Effector memory CD4-positive, alpha-beta T cell (primary cell): ENCODE measurements at places on chromosomes 16 and 17.

- DNase-seq, result peak; percentile 79
Observed at GRCh38 chr16:57648581-57649442, 19.3 kb upstream of the ADGRG3 start.

GRCh38 chr16:29650771-29651170, 12.3 kb upstream of the SPN start:
- no peak for DNase-seq

DNA sequence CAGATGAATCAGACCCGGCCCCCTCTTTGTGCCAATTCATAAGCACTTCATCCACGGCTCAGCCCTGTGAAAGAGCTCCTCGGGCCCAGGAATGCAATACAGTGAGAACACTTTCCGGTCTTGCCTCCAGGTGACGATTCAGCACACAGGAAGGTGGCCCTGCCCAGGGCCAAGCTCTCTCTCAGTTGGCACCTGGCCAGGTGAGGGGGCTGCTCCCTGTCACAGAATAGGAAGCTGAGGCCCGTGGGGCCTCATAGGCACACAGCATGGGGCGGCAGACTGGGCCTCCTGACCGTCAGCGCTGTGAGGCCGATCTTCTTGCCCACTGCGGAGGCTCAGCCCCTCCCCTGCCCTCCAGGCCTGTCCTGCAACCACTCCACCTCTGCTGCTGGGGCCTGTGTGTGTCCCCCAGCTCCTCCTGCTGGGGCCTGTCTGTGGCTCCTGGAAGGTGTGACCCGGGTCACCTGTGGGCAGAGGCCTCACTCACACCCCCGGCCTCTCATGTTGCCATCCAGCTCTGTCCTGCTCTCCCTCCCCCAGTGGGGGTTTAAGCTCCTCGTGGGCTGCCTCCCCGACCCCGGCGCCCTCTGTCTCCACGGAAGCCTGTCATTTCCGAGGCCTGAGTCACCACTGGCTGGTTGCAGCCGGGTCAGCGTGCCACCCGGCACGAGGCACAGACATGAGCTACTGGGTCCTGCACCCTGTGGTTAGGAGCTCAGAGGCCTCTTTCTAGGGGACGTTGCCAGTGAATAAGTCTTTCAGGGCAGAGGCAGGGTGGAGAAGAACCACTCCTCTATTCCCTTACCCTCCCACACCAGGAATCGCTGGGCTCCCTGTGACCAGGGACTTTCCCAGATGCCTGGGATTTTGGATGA, 114.4 kb downstream of the SEC14L1 start:
- DNase-seq, result no peak

DNA sequence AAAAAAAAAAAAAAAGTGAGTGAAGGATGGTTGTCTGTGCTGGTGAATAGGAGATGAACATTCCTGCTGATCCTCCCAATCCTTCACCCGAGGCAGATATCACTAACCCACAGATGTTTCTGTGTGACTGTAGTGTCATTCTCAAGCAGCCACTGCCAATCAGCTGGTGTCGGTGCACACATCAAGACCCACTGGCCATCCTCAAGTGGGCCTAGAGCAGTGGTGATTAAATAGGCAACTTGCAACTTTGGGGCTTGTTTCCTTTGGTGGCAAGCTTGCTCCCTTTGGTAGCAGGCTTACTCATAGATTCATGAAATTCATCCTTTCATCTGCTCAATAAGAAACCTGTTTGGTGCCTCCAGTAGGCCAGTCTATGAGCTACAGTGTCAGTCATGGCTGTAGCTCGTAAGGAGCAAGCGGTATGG, 51.1 kb upstream of the LGALS9 start:
- DNase-seq, result no peak

DNA sequence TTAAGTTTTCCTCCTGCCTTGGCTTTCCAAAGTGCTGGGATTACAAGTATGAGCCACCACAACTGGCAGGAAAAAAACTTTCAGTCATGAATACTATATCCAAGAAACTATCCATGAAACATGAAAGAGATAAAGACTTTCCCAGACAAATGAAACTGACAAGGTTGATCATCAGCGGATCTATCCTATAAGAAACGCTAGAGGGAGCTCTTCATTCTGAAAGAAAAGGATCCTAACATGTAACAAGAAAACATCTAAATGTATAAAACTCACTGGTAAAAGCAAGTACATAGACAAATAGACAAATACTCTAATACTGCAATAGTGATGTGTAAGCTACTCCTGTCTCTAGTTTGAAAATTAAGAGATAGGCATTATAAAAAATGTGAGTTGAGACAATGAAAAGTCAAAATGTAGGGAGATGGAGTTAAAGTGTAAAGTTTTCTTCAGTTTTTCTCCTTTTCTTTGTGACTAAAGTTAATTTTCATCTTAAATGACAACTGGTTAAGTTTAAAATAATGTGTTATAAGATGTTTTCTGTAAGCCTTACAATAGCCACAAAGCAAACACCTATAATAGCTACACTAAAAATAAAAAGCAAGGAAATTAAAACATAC, 79.6 kb upstream of the TEKT1 start:
- DNase-seq, result no peak

DNA sequence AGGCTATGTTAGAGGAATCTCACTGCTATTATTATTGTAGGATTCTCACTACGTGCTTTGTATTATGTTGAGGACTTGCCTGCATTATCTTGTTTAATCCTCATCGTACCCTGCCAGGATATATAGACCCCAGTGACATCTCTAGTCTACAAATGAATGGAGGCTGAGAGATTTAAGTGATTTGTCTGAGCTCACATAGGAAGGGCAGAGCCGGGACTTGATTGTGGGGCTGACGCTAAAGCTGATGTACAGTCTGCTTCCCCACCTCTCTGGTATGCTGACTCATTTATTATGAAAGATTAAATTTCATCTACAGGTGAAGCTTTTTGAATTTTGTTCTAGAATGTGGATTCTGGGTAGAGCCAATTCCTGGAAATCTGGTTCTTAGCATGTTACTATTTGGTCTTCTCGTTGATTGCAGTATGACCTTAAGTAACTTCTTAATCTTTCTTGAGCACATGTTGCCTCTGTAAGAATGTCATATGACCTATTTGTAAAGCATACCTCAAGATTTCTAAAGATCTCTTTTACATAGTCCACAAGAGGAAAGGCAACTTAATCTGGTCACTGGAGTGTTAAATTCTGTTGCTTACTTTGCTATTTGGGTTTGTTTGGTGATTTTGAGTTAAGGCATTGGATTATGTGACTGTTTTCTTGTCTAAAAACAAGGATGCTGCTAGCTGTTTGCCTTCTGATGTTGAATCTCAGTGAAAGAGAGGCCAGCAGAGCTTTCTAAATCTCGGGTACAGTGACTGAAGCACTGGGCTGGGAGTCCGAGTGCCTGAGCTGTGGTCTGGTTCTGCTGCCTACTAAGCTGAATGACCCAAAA, 12.4 kb downstream of the METTL9 start:
- DNase-seq, result no peak

DNA sequence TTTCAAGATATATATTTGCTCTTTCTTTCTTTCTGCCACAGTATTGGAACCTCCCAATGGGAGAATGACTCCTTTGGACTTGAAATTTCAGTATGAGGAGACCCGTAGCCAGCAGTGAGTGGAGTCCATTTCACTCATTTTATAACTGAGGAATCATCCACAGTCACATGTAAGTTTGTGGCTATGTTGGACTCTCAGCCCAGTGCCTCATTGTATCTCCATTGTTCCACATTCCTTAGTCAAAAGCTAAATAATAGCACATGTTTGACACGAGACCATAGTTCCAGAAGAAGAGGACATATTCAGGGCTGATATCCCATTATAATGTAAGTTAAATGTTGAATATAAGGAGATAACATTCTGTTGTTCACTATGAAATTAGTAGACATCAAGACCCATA, 12.7 kb upstream of the SPAG9 start:
- no peak for DNase-seq

DNA sequence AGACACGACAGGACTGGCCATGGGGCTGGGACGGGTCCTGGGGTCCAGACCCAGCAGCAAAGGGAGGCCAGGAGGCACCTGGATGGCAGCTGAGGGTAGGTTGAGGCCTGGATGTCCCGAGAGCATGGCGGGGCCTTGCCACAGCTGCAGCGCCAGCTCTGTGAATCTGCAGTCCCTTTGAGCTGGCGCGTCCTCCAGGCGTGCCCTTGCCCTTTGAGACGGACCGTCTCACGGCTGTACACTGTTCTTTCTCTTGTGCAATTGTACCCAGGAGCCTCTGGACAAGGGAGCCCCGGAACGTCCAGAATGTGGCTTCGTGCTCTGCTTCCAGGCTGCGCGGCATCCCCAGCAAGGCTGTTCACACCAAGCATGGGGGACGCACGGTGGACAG, 69.5 kb upstream of the CIBAR2 start:
- DNase-seq, result no peak

GRCh38 chr16:74868501-74868900, 93.9 kb upstream of the FA2H start:
- no peak for DNase-seq

DNA sequence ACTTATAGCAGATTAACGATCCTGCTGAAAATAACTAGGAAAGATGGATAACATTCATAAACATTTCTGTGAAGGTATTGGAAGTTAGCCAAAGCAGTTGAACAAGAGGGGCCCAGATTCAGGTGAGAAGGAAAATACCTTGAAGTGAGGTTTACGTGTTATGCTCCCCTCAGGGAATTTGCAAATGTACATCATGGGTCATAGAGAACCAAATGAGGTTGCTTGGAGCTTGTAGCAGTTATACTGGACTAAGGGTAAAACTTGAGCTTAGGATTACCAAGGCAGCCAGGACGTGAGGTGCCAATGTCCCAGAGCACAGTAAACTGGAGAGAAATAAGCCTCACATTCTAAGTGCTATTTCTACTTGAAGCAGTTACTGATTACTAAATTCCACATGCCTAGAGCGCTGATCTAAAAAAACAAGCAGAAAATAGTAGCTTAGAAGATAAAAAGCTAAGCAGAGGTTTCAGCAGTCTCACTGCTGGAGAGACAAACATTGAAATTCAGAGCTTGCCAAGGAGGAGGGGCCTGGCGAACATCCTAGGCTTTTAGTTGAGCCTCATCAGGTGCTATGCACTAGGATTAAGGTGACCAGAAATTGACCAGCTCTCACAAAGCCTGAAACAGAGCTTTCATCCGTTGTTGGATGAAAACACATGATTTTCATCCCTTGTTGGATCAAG, 136.7 kb upstream of the FAM20A start:
- no peak for DNase-seq

DNA sequence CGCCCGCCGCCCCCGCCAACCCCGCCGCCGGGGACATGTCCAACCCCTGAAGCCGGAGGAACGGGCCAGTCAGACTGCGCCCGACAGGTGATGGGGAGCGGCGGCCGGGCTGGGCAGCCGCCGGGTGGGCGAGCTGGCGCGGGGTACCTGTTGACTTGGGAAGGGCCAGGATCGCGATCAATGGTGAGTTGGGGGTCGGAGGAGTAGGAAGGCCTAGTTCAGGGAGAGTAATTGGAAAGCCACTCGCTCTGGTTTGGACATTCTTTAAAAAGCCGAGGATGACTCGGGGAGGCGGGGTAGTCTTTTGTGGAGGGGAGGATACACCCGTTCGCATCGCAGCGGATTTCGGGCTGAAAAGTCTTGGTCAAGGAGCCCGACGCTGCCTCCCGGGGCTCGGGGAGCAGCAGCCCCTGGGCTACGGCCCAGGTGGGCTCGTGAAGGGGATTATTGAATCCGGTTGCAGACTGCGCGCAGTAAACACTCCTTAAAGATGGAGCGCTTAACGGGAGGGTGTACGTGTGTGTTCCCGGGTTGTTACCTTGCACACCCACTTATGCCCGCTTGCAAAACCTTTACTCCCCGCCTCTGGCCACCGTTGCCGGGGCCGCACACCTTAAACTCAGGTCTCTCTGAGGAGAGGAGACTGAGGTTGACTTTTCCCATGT, 123.8 kb downstream of the GOSR1 start:
- DNase-seq, result peak; percentile 1

GRCh38 chr16:89024546-89025060, 47.6 kb upstream of the CBFA2T3 start:
- no peak for DNase-seq

DNA sequence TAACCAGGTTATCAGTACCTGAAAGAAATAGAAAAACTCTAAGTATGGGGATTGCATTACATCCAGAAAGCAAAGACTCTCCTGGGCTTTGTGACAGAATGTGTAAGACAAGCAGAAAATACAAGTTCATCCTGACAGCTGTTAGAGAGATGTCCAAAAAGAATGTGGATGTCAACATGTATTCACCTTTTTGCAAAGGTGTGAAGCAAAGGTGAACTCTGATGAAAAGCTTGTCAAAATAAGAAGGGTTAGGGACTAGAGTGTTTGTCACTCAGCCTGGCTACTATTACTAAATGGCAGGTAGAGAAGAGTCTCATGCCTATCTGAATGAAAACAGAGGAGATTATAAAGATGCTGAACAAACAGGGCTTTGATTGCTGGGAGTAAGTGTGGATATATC, 527.6 kb upstream of the CA10 start:
- DNase-seq, result no peak

DNA sequence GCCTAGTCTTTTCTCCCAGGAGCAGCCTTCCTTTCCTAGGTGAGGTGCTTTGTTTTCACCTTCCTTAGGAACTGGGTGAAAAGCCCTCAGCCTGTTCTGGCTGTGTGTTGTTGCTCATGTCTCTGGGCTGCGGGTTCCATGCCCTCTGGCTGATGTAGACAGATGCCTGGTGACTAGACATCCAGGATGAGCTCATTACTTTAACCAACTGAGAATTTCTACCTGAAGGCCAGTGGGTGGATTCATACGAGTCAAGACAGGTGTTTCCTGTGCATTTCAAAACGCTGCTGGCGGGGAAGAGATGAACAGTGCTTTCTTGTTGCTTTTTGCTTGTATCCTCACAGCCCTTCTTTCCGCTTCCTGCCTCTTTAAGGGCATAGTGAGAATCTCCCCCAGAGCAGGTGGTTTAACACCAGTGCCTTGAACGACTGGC, 22.3 kb downstream of the SAP30BP start:
- DNase-seq, result no peak

- no peak for DNase-seq
Observed at GRCh38 chr16:74982256-74982655, 2.7 kb downstream of the WDR59 start.

GRCh38 chr16:46729326-46729995, 18.7 kb downstream of the MYLK3 start:
- DNase-seq, result no peak

- DNase-seq, result no peak
Observed at GRCh38 chr16:73062001-73062616, 14.2 kb upstream of the ZFHX3 start.

GRCh38 chr16:81946206-81946605, 65.1 kb downstream of the SDR42E1 start:
- DNase-seq, result no peak

GRCh38 chr16:2230376-2230775, 5.9 kb upstream of the DNASE1L2 start:
- DNase-seq, result no peak

- no peak for DNase-seq
Observed at GRCh38 chr16:85652431-85653221, 36.1 kb downstream of the GINS2 start.

GRCh38 chr16:82108774-82109173, 61.2 kb downstream of the MPHOSPH6 start:
- no peak for DNase-seq

DNA sequence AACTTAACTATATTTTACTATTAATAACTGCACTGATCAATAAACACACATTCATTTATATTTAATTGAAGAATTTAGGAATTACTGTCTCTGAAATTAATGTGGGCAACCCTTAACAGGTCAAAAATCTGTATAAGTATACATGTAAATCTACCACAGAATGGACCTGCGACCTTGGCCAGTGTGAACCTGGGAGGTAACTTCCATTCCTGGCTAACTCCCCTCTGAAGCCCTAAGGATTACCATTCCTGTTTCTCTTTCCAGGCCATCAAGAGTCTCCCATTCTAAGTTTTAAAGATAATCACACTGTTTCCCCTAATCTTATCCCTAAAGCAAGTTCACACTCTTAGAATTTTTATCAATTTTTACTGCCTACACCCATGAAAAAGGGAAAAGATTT, 58.1 kb downstream of the SMURF2 start:
- DNase-seq, result no peak
